EH (cell line): ENCODE measurements at places on chromosomes 2 and 18.
A peak's percentile ranks its signal among the peaks of the same experiment; 100 is the strongest.

- no peak for DNase-seq
Observed at GRCh38 chr2:72848436-72849137, 22.8 kb upstream of the EXOC6B start.

- DNase-seq = peak; percentile 33
Observed at GRCh38 chr2:10427618-10427949, 20.5 kb downstream of the ODC1 start.

GRCh38 chr2:163471947-163472346 is 263.9 kb downstream of the FIGN start:
- DNase-seq = peak; percentile 26

GRCh38 chr2:19295998-19296502 is 62.4 kb downstream of the OSR1 start:
- no peak for DNase-seq

- peak; percentile 46 for DNase-seq
Observed at GRCh38 chr18:47175283-47175897, 774 bp downstream of the IER3IP1 start.

GRCh38 chr2:47360927-47361326 is 42.0 kb upstream of the MSH2 start:
- peak; percentile 76 for DNase-seq

- DNase-seq = peak; percentile 76
Observed at GRCh38 chr2:109613081-109613921, 465 bp downstream of the SEPTIN10 start.

DNA sequence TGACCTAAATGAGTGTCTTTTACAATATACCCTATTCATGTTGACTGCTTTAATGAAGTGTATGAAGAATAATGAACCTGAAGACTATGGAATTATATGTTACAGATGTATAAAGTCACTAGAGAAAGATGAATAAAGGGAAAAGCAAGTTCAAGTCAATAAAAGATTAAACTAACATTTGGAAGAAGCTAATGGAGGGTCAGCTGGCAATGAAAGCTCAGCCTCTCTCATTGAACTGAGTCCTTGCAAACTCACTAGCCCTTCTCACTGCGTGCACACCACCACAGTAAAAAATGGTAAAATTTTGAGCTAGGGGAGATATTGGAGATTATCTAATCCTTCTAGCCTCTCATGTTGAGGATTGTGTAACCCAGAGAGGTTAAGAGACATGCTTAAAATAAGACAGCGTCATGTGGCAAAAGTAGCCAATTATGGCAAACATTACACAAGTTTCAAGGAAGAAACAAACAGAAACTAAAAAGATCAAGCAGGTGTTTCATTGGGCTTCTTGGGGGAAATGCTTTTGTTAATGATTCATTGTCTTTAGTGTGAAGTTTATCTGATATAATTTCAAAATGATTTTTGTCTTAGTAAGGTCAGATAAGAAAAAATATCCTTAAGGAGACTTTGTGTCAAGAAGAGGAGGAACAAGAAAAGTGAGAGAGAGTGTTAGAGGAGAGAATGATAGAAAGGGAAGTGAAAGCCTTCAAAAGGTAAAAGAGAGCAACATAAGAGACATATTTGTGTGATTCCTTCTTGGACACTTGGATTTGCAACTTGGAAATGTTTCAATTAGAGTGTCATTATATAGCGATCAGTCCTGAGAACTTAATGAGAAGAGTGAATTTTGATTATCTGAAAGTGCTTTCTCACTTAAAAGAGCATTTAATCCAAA is 893.7 kb upstream of the FAM98A start:
- no peak for DNase-seq

DNA sequence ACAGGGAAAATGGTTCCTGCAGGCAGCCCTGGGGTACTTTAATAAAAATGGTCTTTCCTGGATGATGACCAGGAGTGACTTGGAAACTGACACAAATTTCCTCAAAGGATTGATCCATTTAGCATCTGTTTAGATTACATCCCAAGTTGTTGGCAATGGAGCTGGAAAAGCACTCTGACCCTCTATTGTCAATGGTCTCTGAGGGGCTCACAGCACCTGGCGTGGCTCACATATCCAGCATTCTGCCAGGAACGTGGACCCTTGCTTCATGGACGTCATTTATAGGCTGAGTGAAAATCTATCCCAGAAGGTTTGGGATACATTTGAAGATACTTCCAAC is 43.8 kb downstream of the SERTAD2 start:
- no peak for DNase-seq

DNA sequence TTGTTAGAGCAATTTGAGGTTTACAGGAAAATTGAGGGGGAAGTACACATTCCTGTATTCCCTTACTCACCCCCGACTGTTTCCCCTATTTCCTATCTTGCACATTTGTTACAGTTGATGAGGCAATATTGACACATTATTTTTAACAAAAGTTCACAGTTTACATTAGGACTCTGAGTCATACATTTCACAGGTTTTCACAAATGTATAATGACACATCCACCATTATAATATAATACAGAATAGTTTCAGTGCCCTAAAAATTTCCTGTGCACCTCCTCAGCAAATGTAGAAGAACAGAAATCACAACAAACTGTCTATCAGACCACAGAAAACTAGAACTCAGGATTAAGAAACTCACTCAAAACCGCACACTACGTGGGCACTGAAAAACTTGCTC is 160.6 kb upstream of the RMP24 start:
- no peak for DNase-seq

DNA sequence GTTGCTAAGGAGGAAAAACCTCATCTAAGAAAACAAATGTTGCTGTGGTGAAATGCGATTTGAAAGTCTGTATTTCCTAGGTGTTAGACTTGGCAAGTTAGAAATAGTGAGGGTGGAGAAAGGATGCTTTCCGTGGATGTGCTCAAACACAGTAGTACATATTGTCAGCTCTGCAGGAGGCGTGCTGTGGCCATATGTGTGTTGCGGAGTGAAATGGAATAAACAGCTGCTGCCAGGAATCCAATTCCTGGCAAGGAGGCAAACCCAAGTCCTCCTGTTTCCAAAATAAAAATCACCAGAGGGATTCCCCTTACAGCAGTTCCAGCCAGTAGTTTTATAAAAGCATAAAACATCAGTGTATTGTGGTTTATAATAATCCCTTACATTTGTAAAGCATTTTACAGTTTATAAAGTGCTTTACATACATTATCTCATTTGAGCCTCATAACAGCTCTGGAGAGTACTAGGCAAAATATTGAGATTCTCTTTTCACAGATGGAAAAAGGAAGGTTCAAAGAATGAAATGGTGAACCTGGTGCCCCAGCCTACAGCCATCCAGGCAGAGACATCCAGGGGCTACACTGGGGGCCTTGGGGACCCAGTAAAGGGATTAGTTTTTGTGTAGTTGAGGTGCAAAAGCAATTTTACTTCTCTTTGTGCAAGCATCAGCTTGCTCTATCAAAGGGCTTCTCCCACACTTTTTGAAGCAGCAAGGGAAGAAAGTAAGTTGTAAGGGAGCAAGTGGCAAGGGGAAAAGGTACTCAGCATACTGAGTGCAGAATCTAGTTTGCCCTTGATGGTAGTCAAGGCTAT is 206.0 kb downstream of the AGPS start:
- peak; percentile 27 for DNase-seq

- DNase-seq = no peak
Observed at GRCh38 chr2:105934467-105934866, 189.8 kb downstream of the NCK2 start.

- DNase-seq = no peak
Observed at GRCh38 chr18:13517369-13517768, 209.0 kb downstream of the FAM210A start.

DNA sequence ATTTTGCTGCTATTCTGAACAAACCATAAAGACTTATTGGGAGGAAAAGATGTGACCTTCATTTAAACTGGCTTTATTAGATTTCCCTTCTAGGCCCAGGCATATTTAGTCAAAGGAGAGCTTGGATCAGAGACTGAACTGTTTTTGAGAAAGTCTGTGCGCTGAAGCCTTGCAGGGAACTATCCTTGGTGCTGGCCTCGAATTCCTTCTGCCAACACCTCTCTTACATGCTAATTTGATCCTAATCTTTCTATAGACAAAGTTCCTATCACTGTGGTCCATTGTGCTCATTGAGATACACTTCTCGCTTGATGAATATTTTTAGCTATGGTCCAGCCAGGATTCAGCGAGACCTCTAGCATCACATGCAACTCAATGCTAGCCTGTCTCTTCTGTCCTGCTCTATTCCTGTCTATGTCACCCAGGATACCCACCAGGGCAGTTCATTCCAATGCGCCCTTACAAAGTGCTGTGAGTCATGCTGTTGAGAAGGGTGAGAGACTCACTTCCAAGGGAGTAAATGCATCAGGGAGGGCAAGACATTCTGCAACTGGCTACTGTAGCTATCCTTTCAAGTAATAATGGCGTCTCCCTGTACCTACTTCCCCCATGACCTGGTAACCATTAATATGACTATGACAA is 356.7 kb upstream of the LYPD1 start:
- peak; percentile 28 for DNase-seq

DNA sequence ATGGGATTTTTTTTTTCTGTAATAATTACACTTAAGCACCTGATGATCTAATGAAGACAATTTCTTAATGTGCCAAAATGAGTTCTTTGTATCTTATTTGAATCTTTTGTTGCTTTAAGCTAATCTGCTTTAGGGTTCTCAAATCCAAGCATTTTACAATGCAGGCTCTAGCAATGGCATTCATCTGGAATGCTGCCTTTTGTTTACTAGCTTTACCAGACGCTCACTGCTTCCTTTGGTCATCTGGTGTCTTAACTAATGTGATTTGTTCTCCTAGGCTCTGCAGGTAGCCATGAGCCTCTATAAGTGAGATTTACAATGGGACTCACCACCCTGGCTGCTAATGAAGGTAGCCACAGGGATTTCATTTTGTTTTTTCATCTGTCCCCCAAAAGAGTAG is 100.3 kb downstream of the GREB1L start:
- no peak for DNase-seq

DNA sequence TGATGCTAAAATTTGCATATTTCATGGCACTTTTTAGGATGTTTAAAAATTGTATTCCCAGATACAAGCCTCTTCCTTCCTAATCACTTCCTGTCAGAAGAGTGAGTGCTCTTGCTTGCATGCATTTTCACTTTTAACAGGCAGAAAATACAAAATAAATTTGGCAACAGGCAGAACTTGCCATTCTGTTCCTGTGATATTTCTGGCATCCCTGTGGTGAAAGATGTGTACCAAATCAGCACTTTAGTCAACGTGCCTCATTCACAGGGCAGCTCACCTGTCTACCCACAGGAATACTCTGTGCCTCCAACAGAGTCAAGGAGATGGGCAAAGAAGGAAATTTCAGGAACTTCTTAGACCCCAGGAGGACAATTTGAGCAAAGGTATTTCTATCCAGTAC is 360.9 kb downstream of the AKAIN1 start:
- no peak for DNase-seq

DNA sequence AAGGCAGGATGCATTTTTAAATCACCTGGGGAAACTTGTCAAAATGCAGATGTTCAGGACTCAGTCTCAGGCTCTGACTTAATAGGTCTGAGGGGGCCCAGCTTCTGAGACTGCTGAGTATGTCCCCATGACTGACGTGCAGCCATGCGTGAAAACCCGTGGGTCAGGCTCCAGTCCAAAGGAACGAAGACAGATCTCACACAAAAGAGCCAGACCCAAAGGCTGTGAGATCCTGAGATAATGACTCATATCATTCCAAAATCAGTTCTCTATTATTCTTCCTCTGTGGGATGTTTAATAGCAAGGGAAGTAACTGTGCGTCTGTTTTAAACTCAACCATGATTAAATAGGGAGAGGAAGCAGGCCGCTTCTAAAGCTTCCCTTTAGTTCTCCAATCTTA is 107.4 kb upstream of the ACAA2 start:
- DNase-seq = peak; percentile 79
